ENCODE measurements at places on chromosomes 7 and 10.

DNA sequence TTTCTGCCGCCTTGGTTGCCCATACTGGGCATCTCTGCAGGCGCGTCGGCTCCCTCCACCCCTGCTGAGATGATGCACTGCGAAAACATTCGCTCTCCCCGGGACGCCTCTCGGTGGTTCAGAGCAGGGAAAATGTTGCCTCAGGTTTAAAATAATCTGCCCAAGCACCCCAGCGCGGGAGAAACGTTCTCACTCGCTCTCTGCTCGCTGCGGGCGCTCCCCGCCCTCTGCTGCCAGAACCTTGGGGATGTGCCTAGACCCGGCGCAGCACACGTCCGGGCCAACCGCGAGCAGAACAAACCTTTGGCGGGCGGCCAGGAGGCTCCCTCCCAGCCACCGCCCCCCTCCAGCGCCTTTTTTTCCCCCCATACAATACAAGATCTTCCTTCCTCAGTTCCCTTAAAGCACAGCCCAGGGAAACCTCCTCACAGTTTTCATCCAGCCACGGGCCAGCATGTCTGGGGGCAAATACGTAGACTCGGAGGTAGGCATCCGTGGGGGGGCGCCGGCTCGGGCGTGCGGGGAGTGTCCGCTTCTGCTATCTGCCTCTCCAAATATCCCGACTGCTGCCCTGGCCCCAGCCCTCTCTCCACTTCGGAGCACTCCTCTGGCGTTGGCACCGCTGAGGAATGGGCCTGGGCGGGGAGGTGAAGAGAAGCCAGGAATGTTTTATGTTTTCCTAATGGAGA, at the start of gene CAV1:
CAV1 (plus strand) TSS at position 428 of the 689 bp plus-strand sequence; CDS start at position 455, 27 bp downstream.
- ATAC-seq, result peak; percentile 5

DNA sequence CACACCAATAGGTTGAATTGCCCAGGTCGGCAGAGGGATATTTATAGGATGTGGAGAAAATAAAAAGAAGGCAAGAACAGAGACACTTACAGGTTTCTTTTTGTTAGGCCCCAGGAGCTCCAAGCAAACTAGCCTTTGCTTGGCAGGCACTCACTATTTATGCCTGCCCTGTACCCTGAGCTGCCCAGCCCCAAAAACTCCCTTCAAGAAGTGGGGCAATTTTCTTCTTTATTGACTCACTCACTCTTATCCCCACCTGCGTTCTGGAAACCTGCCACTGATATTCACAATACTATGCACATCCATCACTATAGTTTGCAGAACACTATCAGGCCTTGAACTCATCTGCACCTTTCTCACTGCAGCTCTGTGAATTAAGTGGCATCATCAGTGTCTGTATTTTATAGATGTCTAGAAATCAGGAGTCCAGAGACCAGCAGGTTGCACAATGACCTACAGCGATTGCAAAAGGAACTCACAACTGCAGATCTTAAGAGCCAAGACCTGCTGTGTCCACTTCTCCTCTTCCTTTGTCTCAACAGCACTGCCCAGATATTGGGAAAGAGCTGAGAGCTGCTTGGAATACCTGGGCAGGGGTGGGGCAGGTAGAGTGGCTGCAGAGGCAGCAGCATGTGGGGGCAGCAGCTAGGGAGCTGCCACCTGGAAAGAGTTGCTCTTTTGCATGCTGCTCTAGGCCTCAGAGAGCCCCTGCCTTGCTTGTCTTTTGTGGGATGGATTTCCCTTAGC, at the start of gene SFTPD:
SFTPD (minus strand) TSS at position 130 of the 747 bp plus-strand sequence. CDS start 2,446 bp downstream, outside the sequence.
- ATAC-seq, result no peak

DNA sequence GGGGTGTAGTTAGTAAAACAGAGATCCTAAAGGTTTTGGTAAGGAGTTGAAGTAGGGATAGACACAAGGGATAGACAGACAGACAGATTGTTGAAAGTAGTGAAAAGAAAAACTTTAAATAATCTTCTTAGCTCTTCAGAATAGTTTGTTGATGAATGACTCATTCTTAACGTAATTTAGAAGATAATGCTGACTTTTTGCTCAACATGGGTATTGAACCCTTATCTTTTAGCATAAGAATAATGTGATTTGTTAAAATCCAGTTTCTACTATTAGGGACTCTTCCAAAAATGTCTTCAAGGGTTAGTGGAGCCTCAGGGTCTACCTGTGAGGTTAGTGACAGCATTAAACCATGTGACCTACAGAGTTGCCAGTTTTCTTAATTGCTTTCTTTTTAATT, 411.2 kb downstream of the ETV1 start:
- ATAC-seq, result no peak

- no peak for ATAC-seq
Measured at GRCh38 chr10:125415006-125415633, 254.8 kb upstream of the CTBP2 start.

GRCh38 chr7:67637023-67637358, 640.4 kb downstream of the TYW1 start:
- ATAC-seq, result no peak

DNA sequence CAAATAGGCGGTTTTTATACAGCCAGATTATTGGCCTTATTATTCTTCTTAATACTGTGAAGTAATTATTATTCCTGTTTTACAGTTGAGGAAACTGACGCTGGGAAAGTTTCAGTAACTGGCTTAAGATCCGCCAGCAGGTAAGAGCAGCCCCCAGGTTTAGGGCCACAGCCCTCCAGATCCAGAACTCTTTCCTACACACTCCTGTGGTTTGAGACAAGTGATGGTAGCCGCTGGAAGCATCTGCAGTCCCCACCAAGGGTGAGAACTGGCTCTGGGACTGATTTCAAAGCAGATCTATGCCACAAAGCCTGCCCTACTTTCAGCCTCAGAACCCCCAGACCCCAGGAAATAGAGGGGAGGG, 3.0 kb upstream of the UNC5B start:
- no peak for ATAC-seq

DNA sequence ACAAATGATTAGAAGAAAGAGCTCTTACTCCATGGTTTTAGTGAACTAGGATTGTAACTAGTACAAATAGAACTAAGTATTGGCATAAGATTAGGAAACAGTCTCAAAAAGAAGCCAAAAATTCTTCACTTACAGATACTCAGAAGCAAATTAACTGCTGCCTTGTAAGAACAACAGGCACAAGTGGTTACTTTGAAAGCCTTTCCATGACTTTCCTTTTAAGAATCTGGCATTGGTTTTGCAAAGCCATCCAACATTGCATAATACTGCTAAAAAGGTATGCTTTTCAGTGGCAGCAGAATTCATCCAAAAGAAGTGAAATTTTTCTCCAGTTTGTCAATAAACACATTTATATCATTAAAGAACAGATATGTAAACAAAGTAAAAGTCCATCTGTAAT, 126.8 kb upstream of the ODAD2 start:
- no peak for ATAC-seq

- ATAC-seq, result no peak
Measured at GRCh38 chr7:157484411-157485081, 147.7 kb downstream of the DNAJB6 start.

DNA sequence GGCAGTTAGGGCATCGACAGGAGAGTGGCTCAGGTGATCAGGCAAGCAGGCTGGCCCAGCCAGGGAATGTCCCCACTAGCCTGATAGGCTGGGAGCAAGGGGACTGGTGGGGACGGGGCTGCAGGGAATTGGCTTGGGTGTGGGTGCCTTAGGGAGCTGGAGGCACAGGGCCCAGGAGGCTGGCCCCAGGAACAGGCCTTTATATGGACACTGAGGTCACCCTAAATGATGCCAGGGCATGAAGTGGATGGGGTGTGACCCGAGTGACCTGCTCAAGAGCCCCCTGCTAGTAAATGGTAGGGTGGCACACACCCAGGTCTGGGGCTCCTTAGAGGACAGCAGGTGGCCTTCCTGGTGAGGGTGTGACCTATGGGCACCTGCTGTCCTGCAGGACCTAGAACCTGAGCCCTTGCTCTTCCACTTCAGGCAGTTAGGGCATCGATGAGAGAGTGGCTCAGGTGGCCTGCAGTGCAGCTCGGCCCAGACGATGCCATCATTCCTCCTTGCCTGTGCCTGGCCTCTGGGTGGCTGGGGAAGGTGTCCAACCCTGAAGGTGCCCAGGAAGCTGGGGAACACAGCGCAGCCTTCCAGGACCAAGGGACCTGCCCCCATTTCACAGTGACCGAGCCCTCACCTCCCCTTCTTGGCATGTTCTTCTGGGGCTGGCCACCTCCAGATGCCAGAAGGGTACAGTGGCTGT, 51.7 kb upstream of the LEP start:
- no peak for ATAC-seq

DNA sequence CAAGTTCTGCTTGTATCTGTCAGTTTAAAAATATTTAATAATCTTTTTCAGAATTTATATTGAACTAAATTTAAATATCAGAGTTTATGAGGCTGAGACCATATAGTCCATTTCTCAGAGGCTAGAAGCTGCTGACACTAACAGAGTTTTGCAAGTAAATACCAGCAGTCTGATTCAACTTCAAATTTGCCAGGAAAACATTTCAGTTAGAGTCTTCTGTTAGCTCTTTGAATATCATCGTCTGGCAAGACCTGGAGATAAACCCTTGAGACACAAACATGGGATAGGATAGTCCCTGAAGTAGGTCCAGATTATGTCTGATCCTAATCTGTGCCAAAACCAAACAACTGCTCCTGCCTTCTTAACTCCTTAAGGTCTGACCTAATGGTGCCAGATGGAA, 472.8 kb upstream of the STEAP1 start:
- no peak for ATAC-seq

DNA sequence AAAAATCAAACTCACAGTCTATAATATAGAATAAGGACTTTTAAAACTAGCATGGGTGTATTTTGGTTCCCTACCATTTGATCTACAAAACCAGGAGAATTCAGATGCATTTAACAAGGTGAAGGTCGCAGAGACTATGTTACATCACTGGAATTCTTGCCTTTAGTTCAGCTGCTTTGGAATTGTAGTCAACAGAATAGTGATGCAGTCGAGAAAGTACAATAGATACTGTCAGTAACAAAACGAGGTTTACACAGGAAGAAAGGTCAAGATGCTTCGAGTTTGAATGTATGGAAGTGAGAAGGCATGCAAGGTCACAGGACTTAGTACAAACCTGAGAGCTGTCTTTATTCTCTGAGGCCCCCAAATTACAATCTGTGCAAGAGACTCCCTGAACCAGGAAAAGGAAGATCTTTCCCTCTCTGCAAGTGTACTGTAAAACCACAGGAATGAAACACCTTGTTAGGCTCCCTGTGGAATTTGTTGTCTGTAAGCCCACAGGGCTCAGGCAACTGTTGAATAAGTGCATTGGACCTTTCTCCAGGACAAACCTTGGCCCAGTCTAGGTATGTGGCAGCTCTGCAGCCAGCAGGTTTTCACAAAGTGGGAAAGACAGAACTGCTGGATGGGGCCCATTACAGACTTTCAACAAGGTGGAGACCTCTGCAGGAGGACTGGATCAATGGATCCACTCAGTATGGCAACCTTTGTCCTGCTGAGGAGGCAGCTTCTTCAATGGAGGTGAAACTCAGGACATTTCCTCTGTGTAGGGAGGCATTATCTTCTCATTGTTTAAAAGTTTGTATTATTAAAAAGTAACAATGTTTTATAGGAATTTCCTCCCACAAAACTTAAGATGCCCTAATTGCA, 101.1 kb upstream of the GSDME start:
- ATAC-seq, result no peak

DNA sequence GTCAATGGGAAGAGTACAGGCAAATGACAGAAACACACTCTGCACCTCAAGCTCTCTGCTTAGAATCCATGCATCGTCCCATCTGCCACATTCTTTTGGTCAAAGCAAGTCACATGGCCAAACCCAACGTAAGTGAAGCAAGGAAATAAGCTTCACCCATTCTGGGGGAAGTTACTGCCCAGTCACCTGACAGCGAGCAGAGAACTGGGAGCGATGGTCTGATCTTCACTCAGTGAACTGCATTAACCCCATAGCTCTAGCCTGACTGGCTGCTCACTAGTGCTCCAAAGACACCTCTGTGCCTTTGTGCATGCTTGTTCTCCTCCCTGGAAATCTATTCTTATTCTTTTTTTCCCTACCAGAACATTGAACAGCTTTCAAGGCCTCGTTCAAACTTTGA, 89.9 kb downstream of the APBB1IP start:
- no peak for ATAC-seq

DNA sequence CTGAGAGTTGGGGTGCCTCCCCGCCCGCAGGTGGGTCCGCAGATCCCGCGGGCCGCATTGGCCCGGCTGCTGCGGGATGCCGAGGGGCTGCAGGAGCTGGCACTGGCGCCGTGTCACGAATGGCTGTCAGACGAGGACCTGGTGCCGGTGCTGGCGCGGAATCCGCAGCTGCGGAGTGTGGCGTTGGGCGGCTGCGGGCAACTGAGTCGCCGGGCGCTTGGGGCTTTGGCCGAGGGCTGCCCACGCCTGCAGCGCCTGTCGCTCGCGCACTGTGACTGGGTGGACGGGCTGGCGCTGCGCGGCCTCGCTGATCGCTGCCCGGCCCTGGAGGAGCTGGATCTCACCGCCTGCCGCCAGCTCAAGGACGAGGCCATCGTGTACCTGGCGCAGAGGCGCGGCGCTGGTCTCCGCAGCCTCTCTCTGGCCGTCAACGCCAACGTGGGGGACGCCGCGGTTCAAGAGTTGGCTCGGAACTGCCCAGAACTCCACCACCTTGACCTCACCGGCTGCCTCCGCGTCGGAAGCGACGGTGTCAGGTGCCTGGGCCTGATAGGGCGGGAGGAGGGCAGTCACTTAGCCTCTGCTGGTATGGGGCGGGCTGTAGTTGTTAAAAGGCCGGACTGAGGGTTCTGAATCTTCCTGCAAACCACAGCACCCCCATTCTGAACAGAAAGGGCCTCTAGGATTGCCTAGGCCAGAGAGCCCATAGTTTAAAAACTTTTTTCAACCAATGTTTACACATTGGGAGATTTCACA, 1.3 kb downstream of the FBXL15 start:
- ATAC-seq, result peak; percentile 1

DNA sequence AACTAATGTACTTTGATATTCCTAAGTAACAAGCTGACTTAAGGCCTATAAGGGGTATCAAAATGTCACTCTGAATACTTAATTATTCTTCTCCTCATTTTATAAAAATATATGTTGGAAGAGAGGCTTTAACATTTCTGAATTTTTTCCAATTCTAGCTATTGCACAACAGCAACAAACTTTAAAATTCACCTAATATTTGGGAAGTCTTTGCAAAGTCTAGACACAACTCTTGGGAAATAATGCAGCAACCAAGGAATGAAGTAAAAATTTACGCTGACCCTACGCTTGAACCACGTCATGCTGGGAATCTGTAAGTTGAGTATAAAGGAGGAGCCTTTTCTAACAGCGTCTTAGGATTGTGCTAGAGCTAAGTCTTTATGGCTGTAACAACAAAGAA, 243.9 kb upstream of the IMMP2L start:
- ATAC-seq, result no peak

- no peak for ATAC-seq
Measured at GRCh38 chr7:22429386-22429785, 70.6 kb downstream of the STEAP1B start.

DNA sequence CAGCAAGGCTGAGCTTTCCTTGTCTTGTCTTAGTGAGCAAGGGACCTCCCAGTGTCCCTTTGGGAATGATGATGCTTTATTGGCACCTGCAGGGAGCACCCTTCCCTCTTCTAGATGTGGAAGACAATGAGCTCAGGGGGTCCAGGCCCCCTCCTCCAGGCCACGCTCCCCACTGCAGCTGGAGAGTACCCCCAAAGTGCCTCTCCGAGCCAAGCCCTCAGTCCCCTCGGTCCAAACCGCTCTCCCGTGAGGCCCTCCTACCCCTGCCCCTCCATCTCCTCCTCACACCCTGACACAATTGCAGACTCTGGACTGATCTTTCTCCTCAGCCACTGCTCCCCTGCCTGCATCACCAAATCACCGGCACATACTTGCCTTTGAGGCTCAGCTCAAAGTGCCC, 16.7 kb downstream of the RBP3 start:
- ATAC-seq, result no peak

GRCh38 chr7:88771417-88771816, 11.9 kb downstream of the ZNF804B start:
- ATAC-seq, result no peak

- no peak for ATAC-seq
Measured at GRCh38 chr10:60989400-60989876, 45.5 kb upstream of the RHOBTB1 start.

Data from activated CD4-positive, CD25-positive, alpha-beta regulatory T cell treated with anti-CD3 and anti-CD28 coated beads, Interleukin-2, amount 50 U/mL, for 24 hours (primary cell).